Sigmoid colon (tissue), 7 donors: ENCODE measurements at places on chromosomes 12 and 14. TPM values are rescaled to one million over a fixed set of nuclear protein-coding genes. Genes with fewer than 3 reads are reported as not detected.

DNA sequence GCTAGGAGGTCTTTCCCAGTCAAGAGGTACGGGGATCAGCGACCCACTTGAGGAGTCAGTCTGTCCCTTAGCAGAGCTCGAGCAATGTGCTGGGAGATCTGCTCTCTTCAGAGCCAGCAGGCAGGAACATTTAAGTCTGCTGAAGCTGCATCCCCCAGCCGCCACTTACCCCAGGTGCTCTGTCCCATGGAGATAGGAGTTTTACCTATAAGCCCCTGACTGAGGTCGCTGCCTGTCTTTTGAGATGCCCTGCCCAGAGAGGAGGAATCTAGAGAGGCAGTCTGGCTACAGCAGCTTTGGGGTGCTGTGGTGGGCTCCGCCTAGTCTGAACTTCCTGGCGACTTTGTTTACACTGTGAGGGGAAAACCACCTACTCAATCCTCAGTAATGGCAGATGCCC lies 874.9 kb upstream of the FLRT2 start:
- DNase-seq, result no peak

DNA sequence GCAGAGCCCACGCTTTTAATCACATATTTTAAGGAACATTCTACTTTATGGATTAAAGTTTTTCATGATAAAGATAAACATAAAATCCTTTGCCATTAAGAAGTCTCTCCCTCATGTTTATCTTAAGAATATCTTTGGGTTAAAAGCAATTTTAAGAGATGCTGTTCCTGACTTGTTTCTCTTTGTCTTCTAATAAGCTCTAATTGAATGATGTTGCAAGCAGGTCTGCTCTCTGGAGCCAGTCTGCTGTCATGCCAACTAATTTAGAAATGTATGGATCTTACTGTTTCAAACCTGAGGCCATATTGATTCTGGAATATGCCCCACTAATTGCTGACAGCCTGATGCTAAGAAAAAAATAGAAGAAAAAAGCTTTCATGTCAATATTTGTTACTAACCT lies 173.6 kb downstream of the TTC8 start:
- no peak for DNase-seq

NANOG gene
- total RNA-seq, result not detected

GRCh38 chr14:54600717-54601109 lies 33.8 kb downstream of the SAMD4A start:
- no peak for DNase-seq

DNA sequence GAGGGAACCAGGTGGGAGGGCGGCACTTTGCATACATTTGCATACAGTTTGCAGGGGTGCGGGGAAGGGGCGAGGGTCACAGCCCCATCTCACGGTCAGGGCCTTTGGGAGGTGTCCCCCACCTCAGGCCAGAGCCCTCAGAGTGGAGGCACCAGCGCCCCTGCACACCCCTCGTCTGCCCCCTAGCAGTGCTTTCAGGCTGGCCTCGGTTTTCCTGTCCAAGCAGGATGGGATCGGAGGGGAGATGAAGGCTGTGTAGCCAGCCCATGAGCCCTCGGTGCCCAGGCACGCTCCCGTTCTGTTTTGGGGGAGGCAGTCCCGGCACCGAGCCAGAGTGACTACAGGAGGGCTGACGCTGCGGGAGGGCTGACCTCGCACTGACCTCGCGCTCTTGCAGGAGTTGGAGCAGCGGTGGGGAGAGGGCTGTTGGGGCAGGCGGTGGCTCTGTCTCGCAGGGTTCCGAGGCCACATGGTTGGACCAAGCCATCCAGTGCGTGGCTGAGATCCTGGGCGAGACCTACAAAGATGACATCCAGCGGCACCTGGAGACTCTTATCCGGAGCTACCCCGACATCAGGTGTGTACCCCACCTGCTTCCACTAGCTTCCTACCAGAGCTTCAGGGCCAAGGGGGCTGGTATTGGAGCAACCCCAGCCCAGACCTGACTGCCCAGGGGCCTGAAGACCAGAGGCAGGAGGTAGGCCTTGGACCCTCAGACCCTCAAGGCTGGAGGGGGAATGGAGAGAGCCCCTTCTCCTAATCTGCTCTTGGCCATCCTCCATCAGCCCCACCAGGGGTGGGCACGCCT lies 13.6 kb downstream of the EXOC3L4 start:
- no peak for DNase-seq

DNA sequence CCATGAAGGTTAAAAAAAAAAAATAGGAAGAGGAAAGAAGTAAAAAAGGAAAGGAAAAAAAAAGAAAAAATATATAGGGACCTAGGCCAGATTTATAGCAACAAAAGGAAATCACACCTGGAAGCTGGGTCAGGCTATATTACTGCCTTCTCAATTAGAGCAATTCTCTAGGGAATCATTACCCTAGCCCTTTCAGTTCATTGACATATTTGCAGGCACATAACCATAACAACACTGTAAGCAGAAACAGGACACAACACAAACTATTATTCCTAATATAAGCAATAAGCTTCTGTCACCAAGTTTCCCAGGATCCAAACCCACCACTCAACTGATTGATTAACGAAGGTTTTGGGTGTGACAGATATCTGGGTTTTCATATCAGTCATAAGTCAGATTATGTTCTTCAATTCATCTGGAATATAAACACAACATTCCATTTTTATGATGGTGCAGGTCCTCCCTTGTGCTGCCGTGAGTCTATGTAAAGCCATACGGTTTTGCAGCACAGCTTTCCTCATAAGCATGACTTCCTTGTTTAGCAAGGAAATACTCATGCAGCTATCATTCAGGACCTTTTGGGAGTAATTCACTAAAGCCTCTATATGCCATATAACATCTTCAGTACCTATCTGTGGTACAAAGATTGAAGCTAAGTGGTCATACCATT lies 4.2 kb downstream of the PCNX4 start:
- DNase-seq, result no peak

CCDC88C gene
- 0.95 TPM for total RNA-seq

- DNase-seq, result no peak
These were observed 161.4 kb upstream of the GZMB start for GRCh38 chr14:24795406-24795805.

DNA sequence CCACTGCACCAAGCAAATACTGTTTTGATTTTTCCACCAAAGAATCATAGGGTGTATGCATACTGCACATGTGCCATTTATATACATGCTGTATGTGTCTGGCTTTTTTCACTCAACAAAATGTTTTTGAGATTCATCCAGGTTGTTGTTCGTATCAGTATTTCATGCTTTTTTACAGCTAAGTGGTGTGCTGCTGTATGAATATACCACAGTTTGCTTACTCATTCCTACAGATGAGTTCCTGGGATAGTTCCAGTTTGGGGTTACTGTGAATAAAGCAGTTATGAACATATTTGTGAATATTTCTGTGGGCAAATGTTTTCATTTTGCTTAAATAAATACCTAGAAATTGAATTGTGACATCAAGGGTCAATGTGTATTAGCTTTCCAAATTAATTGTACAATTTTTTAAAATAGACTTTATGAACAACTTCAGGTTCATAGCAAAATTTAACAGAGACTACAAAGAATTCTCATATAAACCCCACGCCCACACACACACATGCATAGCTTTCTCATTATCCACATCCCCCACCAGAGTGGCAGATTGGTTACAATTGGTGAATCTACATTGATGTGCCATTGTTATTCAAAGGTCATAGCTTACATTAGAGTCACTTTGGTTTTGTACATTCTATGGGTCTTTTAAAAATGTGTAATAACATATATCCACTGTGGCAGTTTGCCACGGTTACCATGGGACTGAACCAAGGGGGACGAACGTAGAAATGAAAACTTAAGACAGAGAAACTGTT lies 6.9 kb upstream of the KRT6A start:
- DNase-seq, result no peak

- DNase-seq, result no peak
These were observed 103.8 kb downstream of the ARMH4 start for GRCh38 chr14:58048219-58048618.

DNA sequence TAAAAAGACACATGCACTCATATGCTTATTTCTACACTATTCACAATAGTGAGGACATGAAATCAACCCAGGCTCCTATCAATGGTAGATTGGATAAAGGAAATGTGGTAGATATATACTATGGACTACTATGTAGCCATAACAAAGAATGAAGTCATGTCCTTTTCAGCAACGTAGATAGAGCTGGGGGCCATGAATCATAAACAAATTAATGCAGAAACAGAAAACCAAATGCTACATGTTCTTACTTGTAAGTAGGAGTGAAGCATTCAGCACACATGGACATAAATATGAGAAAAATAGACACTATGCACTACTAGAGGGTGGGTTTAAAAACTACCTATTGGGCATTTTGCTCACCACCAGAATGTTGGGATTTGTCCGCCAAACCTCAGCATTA lies 278.0 kb upstream of the MIS18BP1 start:
- DNase-seq, result no peak

DNA sequence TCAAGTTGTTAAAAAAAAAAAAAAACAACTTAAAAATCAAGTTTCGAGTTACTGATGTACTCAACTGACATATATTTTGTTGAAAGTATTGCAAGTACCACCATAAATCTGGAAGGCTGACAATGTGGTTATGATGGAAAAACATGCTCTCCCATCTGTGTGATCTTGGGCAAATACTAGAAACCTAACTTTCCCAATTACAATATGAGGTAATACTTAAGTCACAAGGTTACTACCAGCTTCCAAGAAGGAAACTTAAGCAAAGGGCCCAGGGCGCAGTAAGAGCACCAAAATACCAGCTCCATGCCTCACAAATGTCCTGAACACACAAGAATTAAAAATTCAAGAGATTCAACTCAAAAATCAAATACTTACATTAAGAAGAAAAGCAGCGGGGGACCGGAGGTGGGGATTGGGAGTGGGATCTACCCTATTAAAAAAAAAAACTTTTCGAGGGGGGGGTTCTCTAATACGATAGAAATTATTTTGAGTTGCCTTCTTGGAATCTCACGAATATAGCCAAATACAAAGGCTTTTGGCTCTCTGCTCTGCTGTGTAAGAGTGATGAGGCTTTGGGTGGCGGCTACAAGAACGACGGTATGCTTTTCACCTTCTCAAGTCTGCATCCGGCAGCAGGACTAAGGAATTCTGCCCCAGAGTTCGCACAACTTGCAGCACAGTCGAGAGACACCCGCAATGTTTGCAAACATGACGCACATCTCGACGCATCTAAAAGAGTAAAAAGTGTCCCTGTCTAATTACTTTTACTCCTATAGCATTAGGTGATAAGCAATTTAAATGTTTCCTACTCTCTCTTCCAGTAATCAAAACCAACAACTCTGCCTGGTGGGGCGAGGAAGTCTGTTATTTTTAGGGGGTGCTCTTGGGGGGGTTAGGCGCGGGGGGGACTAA lies 1.1 kb downstream of the SAV1 start:
- peak; percentile 78 for DNase-seq

GRCh38 chr12:78120866-78121560 lies 290.3 kb downstream of the NAV3 start:
- DNase-seq, result no peak

SIRT4 gene
- total RNA-seq, result 3.0 TPM

DNA sequence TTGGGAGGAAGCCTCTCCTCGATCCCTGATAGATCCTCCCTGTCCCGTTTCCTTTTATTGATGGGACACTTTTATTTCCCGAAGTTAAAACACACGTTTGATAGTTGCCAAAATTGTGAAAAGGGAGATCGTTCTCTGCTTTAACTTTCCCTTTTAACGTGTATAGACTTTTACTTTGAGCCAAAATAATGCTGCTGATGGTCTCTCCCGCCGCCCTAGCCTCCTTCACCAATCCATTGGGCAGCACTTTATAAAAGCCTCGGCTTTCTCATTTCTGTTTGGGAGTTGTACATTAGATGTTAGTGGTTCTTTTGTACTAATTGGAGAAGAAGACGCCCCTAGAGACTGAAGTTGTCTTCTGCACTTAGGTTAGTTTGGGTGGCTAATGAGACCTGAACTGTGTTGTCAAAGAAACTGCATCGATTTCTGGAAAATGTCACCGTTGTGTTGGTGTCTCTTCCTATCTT lies 1.4 kb downstream of the TMTC2 start:
- no peak for DNase-seq

RNF212B gene
- total RNA-seq, result not detected

- no peak for DNase-seq
These were observed 75.6 kb downstream of the LMO3 start for GRCh38 chr12:16530268-16530850.

GRCh38 chr14:66074537-66074936 lies 411.6 kb upstream of the CCDC196 start:
- DNase-seq, result no peak

- DNase-seq, result no peak
These were observed 201.9 kb upstream of the RBM19 start for GRCh38 chr12:114168061-114168460.

OR6C74 gene
- total RNA-seq, result not detected

C1QL4 gene
- not detected for total RNA-seq

- no peak for DNase-seq
These were observed 62.7 kb upstream of the C14orf180 start for GRCh38 chr14:104516906-104517305.

RNF41 gene
- total RNA-seq, result 82.4 TPM

CYP46A1 gene
- total RNA-seq, result 2.0 TPM

- DNase-seq, result no peak
These were observed 328.8 kb downstream of the RGS6 start for GRCh38 chr14:72261068-72261467.

TIMELESS gene
- 4.4 TPM for total RNA-seq

GRCh38 chr12:2035431-2036055 lies 17.2 kb upstream of the CACNA1C start:
- DNase-seq, result no peak

GRCh38 chr14:69685716-69686115 lies 74.3 kb downstream of the SUSD6 start:
- DNase-seq, result peak; percentile 91

DNA sequence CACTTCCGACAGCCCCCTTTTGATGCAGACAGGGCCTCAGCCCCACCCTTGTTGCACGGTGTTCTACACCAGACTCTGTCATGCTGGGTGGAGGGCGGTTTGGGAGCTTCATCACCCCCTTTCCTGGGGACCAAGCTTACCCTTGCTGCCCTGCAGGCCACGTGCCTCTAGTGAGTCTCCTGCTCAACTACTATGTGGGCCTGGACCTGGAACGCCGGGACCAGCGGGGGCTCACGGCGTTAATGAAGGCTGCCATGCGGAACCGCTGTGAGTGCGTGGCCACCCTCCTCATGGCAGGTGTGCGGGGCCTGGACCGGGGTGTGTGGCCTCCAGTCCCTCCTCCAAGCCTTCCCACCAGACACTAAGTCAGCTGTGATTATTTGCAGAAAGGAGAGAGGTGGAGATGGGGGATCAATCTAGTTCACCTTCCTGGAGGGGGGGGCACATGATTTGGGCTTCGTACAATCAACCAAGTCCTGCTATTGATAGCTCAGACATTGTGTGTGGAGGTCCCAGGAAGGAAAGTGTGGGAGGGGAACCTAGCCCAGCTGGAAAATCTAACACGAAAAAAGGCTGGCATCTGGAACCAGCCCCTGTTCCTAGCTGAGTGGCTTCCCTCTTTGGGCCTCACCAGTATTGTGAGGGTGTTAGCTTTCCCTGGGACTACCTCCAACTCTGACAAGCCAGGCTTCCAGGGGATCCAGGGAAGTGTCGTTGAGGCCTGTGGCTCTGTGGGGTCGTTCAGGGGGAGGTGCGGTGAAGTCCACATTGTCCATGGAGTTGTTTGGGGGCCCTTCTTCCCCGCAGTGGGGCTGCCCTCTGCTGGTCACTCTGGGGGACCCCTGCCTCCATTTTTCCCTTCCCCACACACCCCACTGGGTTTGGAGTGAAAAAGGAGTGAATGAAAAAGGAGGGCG lies 1.6 kb downstream of the ANKRD33 start:
- DNase-seq, result peak; percentile 61

GRCh38 chr12:50354908-50355307 lies 41.5 kb downstream of the FAM186A start:
- no peak for DNase-seq
